ENCODE measurements at places on chromosomes 3 and 15.

- DNase-seq = no peak
Observed at GRCh38 chr3:183370391-183370790, 58.0 kb downstream of the MCF2L2 start.

DNA sequence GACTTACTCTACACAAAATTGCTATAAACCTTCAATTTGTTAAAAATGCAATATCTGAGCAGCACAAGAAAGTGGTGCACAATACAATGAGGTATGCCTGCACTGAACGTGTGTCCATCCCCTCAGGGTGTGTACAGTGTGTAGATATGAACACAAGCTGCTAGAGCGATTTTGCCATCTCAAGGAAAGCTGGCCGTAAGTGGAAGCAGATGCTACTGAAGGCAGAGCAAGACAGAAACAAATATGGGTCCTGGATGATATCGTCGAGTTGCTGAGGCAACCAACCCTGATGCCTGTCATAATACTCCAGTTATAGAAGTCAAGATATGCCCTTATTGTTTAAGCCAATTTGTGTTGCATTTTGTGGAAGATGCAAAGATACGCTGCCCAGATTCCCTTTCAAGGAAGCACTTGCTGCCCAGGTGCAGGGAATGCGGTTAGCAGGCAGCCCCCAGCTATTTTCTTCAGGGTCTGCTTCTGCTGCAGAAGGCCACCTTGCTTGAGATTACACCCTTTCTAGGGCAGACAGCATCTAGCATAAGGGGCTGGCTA lies 25.8 kb upstream of the EHHADH start:
- no peak for DNase-seq

GRCh38 chr3:154236331-154236730 lies 88.0 kb downstream of the DHX36 start:
- DNase-seq = no peak

DNA sequence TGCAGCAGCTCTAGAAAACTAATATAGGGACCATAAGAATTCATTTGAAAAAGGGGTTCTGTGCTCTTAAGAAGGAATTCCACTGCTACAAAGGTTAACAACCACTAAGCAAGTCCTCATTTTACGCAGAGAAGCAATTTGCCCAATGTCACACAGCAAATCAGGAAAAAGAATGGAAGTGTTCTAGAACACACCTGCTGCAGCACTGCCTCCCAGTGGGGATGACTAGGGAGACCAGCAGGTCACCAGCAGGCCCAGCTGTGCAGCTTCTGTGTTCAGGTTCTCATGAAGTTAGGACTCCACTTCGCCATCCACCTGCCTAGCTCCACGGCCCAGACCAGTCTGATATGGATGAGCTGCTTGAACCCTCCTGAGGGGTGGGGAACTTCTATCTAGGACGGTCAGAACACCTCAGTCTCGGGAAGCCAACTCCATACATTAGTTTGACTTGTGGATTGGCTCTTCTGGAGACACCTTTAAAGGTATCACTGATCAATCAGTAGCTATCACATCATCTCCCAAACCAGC lies 18.6 kb downstream of the POMGNT2 start:
- DNase-seq = no peak

- no peak for DNase-seq
Observed at GRCh38 chr15:71559098-71559497, 251.3 kb upstream of the NR2E3 start.
